ENCODE measurements at places on chromosomes 16 and 17. TPM values are rescaled to one million over a fixed set of nuclear protein-coding genes. Genes with fewer than 3 reads are reported as not detected.

VPS35L gene
- 34.4 TPM for polyA plus RNA-seq

CARD14 gene
- polyA plus RNA-seq = 0.31 TPM

MVP gene
- 112 TPM for polyA plus RNA-seq

TP53TG3B gene
- not detected for polyA plus RNA-seq

PRAC1 gene
- not detected for polyA plus RNA-seq

FAM171A2 gene
- 53.6 TPM for polyA plus RNA-seq

KRTAP3-2 gene
- 0.22 TPM for polyA plus RNA-seq

GRCh38 chr17:31074772-31075555 lies 19.8 kb upstream of the NF1 start:
- DNase-seq = no peak

DNA sequence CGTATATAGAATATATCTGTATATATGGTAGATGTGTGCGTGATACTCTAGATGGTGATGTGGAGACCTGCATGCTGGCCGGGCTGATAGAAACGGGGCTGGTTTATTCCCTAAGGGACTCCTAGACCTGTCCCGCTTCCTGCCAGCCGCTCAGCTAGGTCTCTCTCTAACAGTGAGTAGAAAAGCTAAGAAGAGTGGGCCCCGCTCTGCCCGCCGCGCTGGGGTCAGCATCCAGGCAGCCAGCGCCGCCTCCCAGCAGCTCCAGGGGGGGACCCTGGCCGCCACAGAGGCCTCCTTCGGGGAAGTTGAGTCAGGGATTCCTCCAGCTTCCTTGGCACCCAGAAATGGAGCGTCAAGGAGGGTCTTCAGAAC lies 9.4 kb downstream of the CYGB start:
- DNase-seq = no peak

DNA sequence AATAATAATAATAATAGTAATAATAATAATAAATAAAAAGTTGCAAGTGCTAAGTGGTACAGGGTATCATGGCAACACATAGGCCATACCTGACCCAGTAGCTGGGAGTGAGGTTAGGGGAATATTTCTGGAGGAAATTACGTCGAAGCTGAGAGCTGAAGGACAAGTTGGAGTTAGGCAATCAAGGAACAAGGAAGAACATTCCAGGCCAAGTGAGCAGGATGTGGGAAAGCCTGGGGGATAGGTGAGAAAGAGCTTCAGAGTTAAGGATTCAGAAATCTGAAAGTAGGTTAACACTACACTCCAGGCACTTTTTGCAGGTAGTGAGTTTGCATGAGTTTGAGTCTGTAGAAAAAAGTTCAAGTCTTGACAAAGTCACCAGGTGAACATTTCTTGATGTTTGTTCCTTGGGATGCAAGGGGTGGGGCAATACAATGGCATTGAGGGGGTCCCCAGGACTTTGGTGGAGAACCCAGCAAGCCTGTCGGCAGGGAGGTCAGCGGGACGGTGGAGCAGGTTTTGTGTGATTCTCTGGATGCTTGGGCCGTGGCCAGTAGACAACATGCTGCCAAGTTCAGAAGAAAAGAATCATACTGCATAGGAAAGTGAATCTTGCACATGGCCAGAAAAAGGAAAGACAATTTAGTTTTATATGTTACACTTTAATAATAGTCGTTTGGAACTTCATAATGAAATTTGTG lies 27.7 kb upstream of the MPHOSPH6 start:
- DNase-seq = no peak

- DNase-seq = no peak
Observed at GRCh38 chr17:80853076-80853475, 138.6 kb upstream of the CHMP6 start.

DNA sequence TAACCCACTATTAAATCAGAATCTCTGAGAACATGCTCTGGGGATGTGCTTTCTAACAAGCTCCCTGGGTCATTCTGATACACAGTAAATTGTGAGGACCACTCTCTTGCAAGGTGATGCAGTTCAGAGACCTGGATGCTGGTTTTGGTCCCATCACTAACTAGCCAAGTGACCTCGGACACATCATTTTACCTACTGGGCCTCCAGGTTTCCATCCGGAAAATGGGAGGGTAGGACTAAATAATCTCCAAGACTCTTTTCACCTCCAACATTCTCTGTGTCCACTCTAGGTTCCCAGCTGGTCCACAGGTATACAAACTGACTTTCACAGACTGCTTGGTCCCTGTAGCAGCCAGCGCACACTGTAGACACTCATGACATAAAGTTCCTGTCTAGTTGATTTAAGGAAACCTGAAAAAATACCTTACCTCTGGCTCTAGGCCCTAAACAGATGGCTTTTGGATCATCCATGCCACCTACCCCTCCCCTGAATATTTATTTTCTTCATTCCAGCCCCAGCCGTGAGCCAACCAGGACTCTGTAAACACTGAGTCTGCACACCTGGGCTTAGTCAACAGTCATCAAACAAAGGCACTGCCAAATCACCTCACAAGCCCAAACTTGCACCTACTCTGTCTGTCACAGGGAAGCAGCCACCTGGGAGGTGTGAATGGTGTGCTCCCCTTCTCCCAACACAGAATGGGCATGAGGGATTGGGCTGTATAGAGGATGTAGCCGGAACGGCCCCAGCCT lies 51.3 kb upstream of the MRPS23 start:
- DNase-seq = no peak

DNA sequence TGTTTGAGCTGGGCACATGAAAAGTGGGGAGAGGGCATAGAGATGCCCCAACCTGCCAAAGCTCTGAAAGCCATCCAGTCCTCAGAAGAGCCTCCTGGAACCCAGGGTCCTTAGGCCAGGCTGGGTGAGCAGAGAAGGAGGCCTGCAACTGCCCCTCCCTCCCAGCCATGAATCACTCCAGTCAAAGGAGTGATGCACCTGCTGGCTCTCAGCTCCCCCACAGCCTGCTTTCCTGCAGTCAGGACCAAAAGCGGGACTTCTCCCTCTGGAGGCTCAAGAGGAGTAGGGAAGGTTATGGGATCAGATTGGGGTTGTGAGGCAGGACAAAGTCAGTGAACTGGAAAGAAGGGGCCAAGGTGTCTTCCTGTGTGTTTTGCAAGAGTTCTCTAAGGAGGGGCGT lies 145.6 kb downstream of the TMEM132E start:
- DNase-seq = no peak

DNA sequence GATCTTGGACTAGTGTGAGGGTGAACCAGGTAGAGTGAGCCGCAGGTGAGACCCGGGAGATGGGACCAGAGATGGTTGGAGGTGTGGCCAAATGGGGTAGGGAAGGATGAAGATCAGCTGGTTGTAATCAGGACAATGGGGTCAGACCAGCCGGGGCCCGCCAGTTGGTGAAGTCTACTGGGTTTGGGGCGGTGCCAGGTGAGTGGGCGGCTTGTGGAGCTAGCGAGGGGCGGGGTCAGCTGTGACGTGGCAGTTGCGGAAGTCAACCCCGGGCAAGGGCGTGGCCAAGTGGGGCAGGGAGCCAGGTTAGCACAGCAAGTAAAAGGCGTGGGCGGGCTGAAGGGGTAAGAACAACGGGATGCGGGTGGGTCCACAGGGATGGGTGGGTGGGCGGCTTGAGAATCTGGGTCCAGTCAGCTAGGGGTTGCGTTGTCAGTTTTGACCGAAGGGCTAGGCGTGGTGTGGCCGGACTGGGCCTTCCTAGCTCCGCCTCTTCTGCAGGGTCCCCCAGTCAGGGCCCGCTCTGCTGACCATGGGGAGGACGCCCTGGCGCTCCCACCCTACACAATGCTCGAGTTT lies 25.5 kb upstream of the ALKBH5 start:
- DNase-seq = peak; percentile 75

DNA sequence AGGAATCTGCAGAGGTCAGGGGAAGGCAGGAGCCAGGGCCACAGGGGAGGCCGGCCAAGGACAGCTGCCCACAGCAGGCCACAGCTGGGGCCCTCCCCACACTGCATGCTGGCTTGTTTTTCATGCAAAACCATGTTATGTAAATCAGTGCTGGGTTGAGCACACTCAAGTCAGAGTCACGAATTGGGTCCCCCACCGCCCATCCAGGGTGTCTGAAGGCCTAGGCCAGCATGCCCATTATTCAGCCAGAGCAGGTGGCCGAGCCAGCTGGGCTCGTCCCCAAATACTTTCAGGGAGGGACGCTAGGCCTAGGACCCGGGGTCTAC lies 51.2 kb upstream of the TOB1 start:
- no peak for DNase-seq

DNA sequence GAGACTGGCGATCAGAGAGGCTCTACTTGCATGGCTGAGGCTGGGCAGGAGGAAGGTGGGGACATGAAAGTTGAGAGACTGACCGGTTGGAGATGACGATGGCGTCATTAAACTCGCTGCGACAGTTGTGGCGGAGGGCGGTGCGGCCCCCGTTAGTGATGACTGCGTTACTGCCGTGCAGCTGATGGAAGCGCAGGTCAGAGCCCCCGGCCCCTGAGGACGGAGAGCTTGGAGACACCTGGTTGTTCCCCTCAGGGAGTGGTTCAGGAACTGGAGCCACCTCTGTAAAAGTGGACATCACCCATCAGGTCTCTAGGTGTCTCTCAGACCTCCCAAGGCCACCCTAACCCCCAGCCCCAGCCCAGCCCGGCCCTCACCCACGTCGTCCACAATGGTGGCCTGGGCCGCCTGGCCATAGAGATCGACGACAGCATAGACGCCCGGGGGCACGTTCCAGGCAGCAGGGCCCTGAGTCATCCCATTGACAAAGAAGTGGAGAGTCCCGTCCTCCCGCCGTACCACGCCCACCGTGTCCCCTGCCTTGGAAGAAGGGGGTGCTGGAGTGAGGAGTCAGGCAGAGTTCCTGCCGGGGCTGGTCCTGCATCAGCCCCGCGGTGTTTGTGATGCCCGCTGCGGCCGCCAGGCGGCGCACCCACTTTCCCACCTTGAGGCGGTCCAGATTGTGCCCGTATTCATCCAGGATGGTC lies 5.3 kb downstream of the NEURL4 start:
- DNase-seq = no peak

GRCh38 chr16:83187405-83187804 lies 560.6 kb downstream of the CDH13 start:
- DNase-seq = no peak

DNA sequence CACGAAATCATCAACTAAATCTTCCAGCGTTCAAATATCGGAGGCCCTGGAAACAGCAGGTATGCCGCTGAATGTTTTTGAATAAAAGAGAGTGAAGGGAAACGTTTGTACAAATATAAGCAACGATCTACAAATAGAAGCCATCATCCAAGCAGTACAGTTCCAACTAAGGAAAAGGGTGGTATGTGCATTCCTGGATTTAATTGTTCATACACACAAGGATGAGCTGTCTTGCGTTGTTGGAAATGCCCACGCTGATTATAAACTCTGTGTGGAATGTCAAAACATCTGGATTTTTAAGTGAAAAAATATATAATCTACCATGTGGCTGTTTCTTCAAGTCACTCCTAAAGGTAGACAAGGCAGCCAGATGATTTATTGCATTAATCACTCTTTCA lies 191.8 kb upstream of the HSBP1 start:
- DNase-seq = no peak

DNA sequence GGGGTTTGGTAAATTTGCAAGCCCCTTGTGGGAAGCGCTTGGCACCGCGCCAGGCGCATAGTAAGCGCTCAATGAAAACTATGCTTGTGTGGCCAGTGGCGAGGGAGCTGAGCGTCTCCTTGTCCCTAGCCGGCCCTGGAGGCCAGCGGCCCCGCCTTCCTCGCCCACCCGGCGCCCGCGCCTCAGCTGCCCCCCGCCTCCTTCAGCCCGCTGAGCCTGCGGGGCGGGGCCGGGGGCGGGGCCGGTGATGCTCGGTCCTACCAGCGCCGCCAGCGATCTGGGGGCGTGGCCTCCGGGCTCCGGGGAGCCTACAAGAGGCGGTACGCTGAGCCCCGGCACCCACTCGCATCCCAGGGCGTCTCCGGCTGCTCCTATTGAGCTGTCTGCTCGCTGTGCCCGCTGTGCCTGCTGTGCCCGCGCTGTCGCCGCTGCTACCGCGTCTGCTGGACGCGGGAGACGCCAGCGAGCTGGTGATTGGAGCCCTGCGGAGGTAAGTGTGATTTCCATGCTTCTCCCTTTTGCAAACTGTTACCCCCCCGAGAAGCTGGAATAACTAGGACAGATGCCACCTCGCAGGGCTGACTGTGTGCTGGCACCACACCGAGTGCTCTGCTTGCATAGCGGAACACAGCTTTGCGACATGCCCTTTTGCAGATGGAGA lies at the start of gene CRISPLD2:
Gene CRISPLD2 (plus strand): TSS at position 342 of the 661 bp plus-strand sequence. CDS start 18,511 bp downstream, outside the sequence.
- peak; percentile 80 for DNase-seq

GRCh38 chr16:6732166-6732565 lies 600.5 kb upstream of the RBFOX1 start:
- no peak for DNase-seq

- DNase-seq = no peak
Observed at GRCh38 chr17:352421-353212, at the start of gene RPH3AL. RPH3AL (minus strand) TSS chr17:352807; CDS start chr17:327543, 25,264 bp downstream.

DNA sequence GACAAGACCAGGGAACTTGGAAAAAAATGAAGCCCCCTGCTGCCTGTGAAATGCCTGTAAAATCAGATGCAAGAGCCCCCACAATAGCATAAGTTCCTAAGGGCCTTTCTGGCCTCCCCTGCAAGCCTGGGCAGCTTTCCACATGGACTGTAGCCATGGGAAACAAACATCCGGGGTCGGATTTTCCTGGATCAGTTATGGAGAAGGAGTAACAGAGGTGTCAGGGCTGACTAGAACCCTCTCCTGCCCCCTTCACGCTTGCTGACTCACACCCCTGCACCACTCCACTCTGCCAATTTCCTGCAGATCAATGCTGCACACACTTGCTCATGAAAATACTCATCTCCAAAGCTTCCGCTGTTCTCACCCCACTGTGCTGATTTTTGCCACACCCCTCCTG lies 258.6 kb downstream of the CBLN1 start:
- no peak for DNase-seq

- DNase-seq = no peak
Observed at GRCh38 chr17:43588121-43588520, 42.0 kb upstream of the ETV4 start.

DNA sequence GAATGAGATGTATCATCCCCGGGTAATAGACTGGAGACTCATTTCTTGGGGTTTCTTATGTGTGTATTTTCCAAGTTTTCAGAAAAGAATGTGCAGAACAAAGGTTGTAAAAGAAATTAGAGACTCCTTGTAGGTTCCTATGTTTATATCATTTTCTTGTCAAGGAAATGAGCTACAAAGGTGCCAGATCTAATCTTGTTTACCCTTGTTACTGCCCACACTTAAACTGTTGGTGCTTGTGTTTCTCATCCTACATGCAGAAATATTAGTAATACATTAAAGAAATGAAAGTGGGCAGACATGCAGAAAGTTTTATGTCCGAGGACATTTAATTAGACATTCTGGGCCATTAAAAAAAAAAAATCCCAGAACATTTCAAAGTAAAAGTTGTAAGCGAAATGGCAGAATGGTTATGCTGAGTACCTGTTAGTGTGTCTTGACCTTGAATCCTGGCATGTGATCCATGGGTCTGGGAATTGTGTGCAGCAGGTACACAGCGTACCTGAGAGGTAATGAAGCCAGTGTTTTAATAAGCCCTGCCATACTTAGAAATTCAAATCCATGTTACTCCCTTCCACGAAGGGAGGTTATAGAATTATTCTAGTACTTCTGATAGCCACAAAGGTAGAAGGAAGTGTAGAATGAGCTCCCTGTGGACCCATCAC lies 62.6 kb upstream of the CACNG5 start:
- DNase-seq = no peak

All from muscle of arm (tissue), 14 donors.